ENCODE measurements at places on chromosomes 2 and 18. TPM values are rescaled to one million over a fixed set of nuclear protein-coding genes. Genes with fewer than 3 reads are reported as not detected.

FSIP2 gene
- 1.8 TPM for total RNA-seq

COX7A2L gene
- 103 TPM for total RNA-seq

IL36G gene
- total RNA-seq, result not detected

TMEM169 gene
- total RNA-seq, result 1.0 TPM

ATRAID gene
- total RNA-seq, result 106 TPM

Data from H9 (cell line).